ENCODE measurements at places on chromosomes 7 and 10.

GRCh38 chr7:112981966-112982365, 104.7 kb downstream of the GPR85 start:
- no peak for DNase-seq

- no peak for DNase-seq
Observed at GRCh38 chr7:148492157-148492860, 98.3 kb upstream of the C7orf33 start.

DNA sequence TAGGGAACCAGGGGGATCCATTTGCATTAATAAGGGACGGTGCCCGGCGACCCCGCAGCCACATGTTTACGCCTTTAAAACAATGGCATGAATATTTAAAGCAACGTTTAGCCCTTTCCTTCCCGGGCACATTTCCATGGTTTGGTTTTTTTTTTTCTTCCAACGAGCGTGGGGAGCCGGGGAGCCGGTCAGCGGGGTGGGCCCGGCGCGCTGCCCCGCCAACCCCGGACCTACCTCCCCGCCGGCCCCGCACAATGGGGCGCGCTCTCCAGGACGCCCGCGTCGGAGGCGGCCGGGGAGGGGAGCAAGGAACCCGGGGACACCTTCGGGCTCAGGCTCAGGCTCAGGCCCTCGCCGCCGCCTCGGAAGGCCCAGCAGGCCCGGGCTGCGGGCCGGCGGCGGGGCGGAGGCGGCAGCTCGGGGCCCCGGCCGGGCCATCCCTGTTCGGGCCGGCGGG, 1.0 kb downstream of the SEPHS1 start:
- DNase-seq: no peak

- DNase-seq: no peak
Observed at GRCh38 chr10:69684020-69684980, 54.3 kb downstream of the FAM241B start.

- DNase-seq: no peak
Observed at GRCh38 chr10:34988397-34989067, 101.6 kb downstream of the CUL2 start.

- DNase-seq: no peak
Observed at GRCh38 chr7:77540402-77540822, 3.3 kb downstream of the PTPN12 start.

- no peak for DNase-seq
Observed at GRCh38 chr10:70931168-70931815, 42.9 kb upstream of the PCBD1 start.

- DNase-seq: no peak
Observed at GRCh38 chr7:51217804-51218203, 98.8 kb downstream of the COBL start.

DNA sequence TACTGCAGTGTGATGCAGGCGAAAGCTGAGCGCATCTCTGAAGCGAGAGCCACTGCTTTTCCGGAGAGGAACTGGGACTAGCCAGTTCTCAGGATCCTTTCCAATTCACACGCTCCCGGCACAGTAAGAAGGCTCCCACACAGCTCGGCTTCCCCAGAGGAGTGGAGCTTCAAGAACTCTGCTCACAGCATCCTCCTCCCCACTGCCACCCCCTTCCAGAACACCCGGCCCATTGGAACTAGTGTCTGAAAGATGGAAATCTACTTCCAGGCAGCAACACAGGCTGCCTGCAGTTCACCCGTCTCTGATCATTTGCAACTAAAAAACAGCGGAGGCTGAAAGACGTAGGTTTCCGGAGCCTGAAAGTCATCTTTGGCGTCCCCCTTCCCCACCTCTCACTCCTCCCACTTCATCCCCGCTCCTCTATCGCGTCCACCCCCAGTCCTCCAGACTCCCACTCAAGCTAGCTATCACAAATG, at the start of gene DGKB:
DGKB (minus strand) TSS at position 163 of the 479 bp plus-strand sequence.
- no peak for DNase-seq

DNA sequence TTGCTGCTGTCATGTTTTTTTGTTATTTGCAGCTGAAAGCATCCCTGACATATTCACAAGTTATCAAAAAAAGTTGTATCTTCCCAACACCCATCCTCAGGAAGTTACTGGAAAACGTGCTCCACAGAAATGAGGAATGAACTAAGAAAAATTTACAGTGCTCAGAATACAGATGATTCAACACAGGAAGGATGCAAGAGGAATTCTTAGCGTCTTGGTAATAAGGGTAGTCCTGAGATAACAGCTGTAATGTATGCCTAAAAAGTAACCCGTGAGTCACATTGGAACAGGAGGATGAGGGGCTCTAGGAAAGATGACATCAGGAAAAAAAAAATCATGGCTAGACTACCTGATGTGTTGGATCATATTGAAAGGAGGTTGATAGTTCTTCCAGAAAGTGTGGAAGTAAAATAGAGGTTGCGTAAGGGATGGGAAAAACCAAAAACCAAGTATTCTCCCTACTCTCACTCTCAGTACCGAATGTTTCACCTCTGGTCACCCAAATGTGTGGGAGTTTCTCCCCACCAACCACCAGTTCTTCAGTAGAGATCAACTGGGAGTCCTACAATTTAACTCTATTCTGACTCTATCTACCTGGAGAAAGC, 3.9 kb downstream of the ADAM12 start:
- no peak for DNase-seq

DNA sequence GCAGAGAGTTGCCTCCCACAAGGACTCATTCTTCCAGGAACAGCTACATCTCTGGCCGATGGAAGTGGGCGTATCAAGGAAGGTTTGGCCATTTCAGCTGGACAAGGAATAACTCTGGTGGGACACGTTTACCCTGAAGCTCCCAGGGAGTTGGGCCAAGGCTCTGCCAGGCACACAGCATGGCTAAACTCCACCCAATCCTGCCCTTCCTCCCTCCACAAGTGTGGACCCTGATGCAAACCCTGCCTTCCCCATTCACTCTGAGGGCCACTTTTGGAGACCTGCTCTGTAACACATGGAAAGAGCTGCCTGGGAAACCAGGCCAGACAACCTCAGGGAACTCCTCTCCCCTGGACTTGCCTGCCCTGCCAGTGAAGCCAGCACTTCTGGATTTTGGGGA, 407.8 kb upstream of the FOXK1 start:
- DNase-seq: no peak

- no peak for DNase-seq
Observed at GRCh38 chr10:91512458-91512857, 102.3 kb downstream of the HECTD2 start.

DNA sequence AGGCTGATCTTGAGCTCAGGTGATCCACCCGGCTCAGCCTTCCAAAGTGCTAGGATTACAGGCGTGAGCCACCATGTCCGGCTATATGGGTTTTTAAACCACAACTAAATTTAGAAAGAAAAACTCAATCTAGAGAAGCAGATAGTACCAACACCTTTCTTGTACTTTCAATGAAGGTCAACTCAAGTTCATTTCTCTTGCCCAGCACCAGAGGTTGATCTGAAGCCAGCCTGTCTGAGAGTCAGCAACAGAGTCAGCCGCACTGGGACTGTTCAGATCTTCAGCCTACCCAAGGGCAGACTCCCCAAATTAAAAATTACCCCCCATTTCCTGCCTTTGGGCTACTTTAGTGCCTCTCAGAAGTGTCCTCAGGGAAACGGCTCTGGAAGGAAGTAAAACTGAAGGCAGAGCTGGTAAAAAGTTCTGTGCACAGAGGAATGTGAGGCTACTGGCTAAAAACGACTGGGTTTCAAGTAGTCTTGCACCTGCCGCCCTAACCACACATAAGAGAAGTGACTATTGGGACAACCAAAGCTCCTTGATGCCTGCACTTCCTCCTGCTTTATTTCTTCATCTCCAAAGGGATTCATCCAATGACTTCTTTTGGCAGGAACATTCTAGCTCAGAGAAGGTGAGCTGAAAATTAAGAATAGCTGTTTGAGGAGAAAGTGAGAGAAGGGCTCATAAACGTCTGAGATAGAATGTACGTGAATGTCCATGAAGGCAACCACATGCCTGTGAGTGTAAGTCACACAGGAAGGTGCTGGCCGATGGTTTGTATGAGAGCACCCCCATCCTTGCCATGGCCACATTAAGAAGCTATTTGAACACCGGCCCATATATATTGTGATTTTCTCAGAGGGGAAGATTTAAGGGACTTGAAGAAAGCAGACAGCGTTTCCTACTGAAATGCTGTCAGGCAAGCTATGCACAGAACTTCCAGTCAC, 142.4 kb upstream of the PRR15 start:
- no peak for DNase-seq

DNA sequence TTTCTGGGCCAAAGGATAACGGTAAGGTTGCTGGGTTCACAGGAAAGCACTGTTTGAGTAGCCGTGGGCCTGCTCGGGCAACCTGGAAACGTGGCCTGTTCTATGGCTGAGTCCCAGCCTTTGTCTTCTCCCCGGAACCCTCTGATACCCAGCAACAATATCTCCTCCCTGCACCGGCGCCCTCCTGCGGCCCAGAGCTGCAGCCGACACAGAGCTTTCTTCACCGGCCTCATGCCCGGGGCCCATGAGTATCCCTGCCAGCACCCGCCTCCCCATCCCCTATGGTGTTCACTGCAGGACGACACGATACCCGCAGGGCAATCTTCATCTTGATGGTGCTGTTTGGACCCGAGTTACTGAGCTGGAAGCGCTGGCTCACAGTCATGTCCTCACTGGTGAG, 38.6 kb upstream of the NCAPG2 start:
- no peak for DNase-seq

- no peak for DNase-seq
Observed at GRCh38 chr7:130345136-130345535, 520 bp downstream of the CPA5 start.

- DNase-seq: no peak
Observed at GRCh38 chr10:114404171-114405010, at the start of gene AFAP1L2. TSS of gene AFAP1L2 (minus strand) at chr10:114404502. CDS start at chr10:114404455, 47 bp downstream.

DNA sequence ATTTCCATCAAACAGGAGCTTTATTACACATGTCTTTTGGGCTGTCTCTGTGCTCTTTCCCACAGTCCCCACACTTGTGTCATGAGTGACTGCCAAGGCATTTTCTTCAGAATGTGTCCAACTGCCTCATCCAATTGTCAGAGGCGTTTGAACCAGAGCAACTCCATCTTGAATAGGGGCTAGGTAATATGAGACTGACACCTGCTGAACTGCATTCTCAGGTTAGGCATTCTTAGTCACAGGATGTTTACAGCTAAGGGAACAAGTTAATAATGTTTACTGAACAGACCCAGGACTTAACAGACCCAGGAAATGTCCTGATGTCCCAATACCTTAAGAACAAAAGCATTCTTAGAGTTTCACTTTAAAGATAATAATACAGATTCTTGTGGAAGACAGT, 595.5 kb downstream of the REEP3 start:
- no peak for DNase-seq

DNA sequence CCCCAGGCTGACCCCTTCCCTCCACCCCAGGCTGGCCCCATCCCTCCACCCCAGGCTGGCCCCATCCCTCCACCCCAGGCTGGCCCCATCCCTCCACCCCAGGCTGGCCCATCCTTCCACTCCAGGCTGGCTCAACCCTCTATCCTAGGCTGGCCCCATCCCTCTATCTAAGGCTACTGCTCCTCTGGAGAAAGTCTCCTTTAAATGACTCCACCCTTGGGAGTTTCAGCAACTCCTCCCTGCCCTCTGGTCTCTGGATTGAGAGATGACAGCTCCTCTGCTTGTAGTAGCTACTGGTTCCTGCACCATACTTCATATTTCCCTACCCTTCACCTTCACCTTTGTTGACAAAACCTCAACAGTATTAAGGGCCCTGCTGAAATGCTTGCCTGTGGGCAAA, 8.5 kb downstream of the PRLHR start:
- DNase-seq: no peak

- DNase-seq: no peak
Observed at GRCh38 chr10:127115100-127115499, 81.3 kb downstream of the INSYN2A start.

GRCh38 chr7:140581411-140581810, 59.2 kb downstream of the DENND2A start:
- no peak for DNase-seq

GRCh38 chr10:75980419-75981002, 549.1 kb downstream of the LRMDA start:
- no peak for DNase-seq

GRCh38 chr7:22318376-22318775, 38.6 kb downstream of the RAPGEF5 start:
- DNase-seq: no peak

- no peak for DNase-seq
Observed at GRCh38 chr10:8137726-8138125, 83.2 kb downstream of the GATA3 start.

GRCh38 chr10:61899069-61899531, 2.4 kb upstream of the ARID5B start:
- no peak for DNase-seq

GRCh38 chr7:47402941-47403866, 178.7 kb downstream of the TNS3 start:
- DNase-seq: no peak

DNA sequence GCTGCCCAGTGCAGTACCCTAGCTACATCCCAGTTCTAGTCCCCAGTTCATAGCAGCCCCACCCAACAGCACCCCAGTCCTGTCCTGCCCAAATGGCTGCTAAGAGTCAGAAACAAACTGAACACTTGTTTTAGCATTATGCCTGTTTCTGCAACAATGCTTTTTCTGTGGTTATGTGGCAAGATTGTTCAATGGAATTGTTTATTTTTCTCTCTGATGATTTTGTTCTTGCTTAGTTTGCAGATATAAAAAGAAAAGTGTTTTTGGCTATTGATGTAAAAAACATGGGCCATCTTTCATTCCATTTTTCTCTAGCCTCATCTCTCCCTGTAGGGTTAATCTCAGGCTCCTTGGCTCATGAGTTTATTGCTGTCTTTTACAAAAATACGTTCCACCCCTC, 42.5 kb downstream of the LRRC4 start:
- no peak for DNase-seq

GRCh38 chr10:442209-442608, 247.3 kb downstream of the DIP2C start:
- no peak for DNase-seq

GRCh38 chr10:124130198-124130900, 37.0 kb upstream of the CHST15 start:
- no peak for DNase-seq

DNA sequence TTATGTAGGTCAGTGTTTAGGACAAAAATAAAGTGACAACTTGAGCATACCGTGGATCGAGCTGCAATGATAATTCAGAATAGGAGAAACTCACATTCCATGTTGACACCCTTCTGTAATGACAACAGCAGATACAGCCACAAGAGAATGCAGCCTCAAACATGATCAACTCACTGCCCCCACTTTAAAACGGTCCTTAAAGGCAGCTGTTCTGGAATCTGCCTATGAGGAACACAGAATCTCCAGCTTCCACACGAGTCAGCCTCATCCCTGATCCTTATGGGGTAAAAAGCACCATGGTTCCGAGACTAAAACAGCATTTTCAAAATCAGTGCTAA, 32.5 kb upstream of the DAGLB start:
- no peak for DNase-seq
